Sciatic nerve (tissue), 2 donors: ENCODE measurements at places on chromosomes 5 and 9. TPM values are rescaled to one million over a fixed set of nuclear protein-coding genes. Genes with fewer than 3 reads are reported as not detected.

GABRP gene
- 0.45 TPM for total RNA-seq

PTPRD gene
- 4.7 TPM for total RNA-seq

SLC46A2 gene
- 0.27 TPM for total RNA-seq

DCTN4 gene
- 69.4 TPM for total RNA-seq

LCN2 gene
- total RNA-seq, result 6.0 TPM

UBLCP1 gene
- 22.6 TPM for total RNA-seq

LCN6 gene
- 7.0 TPM for total RNA-seq
